ENCODE measurements at places on chromosomes 4 and X. TPM values are rescaled to one million over a fixed set of nuclear protein-coding genes. Genes with fewer than 3 reads are reported as not detected.

Gene GAGE1
- not detected for total RNA-seq

DNA sequence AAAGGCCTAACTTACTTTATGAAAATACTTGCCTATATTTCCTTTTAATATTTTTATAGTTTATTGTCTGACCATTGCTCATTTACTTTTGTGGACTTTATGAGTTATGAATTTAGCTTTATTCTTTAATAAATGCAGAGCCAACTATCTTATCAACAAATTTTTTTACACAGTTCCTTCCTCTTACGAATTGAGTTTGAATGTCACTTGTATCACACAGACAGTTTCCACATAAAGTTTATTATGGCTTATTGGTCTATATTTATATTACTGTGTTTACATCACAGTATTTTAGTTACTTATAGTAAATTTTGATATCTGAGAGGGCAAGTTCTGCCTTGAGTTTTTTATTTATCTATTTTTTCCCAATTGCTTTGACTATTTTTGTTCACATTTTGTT is 450.6 kb downstream of the C4orf33 start:
- DNase-seq, result no peak

DNA sequence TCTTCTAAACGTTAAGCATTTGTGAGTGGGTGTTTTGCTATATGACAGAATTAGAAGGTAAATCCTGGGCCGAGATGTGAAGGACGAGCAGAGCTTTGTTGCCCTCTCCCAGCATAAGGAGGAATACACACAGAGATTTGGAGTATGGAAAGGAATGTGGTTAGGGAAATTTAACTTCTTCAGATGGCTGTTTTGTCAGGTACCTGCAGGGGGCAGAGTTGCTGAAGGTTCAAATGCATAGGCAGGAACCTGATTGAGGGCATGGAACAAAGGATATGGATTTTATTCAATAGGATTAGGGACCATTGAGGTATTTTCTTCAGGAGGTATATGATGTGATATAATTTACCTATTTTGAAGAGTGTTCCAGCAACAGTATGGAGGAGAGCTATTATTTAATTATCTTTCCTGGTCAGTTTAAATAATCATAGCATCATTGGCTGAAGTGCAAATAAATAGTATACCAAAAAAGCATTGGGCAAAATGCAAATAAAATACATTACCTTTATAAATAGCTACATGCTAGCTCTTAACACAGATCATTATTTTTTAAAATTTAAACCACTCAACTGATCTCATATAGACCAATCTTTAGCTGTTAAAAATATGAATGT is 143.6 kb downstream of the SLIT2 start:
- DNase-seq, result no peak

- no peak for DNase-seq
These were observed 13.1 kb upstream of the G3BP2 start for GRCh38 chr4:75686346-75686745.

DNA sequence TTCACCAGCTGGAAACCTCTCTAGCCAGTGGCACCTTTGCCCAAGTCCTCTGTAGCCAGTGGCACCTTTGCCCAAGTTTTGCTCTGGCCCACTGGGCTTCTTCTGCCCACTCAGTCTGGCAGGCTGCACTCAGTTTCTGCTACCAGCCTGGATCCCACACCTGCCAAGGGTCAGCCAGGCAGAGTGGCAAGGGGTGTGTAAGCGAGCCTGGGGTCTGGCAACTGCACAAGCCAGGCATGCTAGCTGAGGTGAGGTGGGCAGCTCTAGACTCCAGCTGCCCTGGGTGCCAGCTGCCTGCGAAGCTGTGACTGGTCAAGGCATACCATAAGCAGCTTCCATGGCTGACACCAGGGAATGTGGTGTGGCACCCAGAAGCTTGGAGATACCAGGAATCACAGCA is 233.1 kb upstream of the DKK2 start:
- no peak for DNase-seq

GRCh38 chr4:15489551-15489950 is 19.9 kb downstream of the CC2D2A start:
- DNase-seq, result no peak
